ENCODE measurements at places on chromosomes 6 and 20.
A peak's percentile ranks its signal among the peaks of the same experiment; 100 is the strongest.

GRCh38 chr6:134318236-134318973 is 493 bp upstream of the SGK1 start:
- DNase-seq, result no peak

DNA sequence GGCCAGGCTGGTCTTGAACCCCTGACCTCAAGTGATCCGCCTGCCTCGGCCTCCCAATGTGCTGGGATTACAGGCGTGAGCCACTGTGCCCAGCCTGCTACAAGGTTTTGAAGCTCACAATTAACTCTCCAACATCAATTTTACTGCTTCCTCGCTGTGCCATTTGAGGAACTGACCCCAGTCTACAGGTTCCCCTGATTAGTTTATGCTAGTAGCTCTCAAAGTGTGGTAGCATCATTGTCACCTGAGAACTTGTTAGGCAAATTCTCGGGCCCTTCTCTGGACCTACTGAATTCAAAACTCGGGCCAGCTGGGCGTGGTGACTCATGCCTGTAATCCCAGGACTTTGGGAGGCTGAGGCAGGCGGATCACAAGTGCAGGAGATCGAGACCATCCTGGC is 49.4 kb downstream of the MCUR1 start:
- DNase-seq, result no peak

DNA sequence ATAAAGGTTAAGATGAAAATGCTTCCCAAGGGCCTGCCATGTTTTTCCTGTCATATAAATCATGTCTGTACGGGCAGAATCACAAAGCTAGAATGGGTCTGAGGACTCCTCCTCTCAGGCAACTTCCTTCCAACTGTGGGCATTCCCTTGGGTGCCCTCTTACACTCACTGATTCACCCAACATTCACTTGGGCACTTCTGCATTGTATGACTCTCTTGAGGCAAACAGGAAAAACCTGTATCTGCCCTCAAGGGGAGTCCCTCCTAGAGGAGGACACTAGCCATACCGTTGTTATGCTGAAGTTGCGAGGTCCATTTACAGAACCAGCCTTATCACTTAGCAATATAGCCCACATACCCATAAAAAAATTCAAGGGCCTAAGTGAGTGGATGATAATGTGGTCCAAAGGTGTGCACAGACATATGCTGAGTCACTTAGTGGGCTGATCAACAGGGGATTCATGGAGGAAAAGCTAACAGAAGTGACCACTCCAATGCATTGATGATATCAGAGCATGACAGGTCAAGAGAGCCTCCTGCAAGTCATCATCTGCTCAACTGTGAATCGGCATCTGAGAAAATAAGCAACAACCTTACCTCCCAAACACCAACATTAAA is 131.1 kb downstream of the ATXN1 start:
- no peak for DNase-seq

DNA sequence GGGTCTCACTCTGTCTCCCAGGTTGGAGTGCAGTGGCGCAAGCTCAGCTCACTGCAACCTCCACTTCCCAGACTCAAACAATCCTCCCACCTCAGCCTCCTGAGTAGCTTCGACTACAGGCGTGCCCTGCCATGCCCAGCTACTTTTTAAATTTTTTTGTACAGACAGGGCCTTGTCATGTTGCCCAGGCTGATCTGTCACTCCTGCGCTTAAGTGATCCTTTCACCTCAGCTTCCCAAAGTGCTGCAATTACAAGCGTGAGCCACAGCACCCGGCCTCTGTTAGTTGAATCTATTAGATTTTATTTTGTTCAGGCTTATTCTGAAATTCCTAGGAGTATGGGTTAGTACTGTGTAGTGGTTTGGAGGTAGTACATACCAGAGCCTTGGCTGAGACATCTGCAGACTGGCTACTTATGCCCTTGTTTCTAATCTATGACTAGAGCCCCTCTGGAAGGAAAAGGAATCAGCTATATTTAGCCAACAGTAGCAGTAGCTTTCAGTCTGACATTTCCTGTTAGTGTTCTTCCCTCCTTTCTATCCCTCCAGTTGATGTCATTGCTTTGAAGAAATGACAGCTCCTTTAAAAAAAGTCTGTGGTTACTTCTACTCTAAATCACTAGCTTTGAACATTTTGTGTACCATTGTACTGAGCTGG is 74.4 kb downstream of the ITCH start:
- DNase-seq, result no peak

DNA sequence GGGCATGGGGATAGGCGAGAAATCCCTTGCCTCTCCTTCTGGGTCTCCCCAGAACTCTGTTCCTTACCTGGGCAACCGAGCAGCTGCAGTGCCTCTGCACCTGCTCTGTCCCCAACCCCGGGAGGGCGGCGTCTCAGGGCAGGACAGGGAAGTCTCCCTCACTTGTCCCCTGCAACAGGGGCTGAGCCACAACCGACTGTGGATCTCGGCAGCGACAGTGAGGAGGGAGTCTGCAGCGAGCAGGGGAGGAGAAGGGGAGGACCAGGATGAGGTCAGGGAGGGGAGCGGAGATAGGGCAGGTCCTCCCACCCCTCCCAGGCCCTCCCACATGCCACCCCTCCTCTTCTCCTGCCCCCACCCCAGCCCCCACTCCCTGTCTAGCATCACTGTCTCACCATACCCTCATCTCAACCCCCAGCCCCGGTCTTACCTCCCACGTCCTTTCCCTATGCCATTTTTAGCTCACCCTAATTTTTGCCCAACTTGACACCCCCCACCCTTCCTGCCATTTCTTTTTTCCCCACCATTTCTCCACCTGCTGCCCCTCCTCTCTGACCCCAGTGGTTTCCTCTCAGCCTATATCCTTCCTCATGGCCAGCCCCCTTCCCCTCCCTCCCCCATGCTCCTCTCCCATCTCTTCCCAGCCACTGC is at the start of gene TNXB:
Gene TNXB, minus strand, starts transcription at position 225 of the 651 bp plus-strand sequence. CDS start 11,140 bp downstream, outside the sequence.
- no peak for DNase-seq

DNA sequence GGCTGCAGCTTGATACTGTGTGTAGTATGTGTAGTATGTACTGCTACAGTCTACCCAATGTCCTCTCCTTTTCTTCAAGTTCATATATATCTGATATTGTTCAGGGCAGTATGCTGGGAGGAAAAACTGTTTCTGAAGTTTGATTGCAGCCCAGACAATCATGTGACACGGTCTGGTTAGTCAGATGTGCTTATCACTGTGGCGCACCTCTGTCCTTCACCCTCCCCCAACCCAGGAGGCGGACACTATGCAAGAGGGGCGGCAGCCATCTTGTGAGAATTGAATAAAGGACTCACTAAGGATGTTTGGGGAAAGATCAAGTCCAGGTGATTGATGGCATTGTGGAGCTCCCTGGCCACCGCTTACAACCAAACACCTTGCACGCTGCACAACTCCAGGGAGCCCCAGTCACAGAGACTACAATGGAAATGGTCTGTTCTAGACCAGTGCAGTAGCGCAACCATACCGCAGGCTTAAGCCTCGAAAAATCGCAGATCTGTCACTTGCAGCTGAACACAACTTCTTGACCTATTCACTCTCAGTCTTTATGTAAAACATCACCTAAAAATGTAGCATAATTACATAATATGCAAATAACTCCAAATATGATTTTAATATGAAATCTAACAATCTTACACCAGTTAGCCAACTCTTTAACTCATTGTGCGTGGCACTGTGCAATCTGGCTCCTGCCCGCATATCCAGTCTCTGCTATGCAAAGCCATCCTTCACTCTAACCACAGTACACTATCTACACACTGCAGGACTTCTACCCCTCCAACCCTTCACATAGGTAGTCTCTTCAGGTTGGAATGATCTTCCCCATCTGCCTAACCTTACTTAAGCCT is 79.3 kb downstream of the VGLL2 start:
- no peak for DNase-seq

DNA sequence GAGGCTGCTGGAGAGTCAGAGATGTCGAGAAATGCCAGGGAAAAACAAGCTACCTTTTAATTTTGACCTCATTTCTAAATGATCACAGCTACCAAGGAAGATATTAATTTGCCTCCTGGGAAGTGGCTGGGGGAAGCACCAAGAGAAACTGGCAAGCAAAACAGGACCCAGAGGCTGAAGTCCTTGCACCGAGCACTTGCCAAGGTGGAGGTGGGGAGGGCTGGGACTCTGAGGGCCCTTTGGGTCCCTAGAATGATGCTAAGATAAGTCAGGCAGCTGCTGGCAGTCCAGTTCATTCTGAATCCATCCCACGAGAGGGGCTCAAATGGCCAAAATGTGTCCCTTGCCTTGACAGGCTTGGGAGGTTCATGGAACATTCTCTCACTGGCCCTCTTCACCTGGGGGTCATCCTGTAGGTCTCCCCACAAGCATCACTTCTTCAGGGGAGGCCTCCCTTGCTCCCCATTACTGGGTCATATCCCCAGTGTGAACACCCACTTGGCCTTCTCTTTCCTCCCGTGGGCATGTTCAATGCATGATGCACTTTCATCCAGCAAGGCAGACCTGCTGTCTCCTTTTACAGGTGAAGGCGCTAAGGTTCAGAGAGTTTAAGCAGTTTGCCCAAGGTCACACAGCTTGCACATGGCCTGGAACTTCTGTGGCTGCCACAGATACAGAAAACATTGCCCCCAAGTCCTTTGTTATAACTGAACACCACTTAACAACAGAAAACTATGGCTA is 39.1 kb upstream of the BLCAP start:
- no peak for DNase-seq

DNA sequence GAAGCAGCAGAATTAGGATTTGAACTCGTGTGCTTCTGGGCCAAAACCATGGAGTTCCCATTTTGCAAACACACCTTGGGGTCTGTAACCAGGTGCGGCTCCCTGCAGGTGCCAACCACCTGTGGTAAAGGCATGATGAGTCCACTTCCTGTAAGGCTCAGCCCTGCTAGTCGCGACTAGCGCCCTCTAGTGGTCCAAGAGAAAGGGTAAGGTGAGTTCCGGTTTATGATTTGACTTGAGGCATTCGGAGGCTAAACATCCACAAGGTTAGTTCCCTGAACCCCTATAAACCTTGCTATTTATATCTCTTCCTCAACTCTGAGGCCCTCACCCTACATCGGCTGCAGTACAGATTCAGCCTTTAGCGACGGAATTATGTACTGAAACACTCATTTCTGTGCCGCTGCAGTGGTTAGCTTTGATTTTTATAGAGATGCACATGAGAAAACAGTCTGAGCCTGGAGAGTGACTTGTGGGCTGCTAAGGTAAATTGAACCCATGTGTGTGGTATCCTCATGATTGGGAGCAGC is 173.4 kb downstream of the PLCB1 start:
- DNase-seq, result peak; percentile 68

DNA sequence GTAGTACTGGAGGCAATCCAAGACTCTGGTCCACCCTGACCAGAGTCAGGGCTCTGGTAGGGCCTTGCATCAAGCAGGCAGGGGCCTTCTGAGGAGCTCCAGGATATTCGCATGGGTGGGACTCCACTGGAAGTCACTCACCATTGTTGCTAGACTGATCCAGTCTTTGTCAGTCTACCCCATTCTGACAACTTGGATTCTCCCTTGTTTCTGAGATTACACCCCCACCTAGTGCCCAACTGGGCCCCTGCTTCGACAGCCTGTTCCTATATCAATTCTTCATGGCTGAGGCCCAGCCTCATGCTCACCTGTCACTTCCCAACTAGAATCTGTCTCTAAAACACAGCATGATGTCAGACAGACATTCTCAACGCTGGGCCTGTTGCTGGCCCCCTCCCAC is 5.2 kb downstream of the SLC35D3 start:
- no peak for DNase-seq

DNA sequence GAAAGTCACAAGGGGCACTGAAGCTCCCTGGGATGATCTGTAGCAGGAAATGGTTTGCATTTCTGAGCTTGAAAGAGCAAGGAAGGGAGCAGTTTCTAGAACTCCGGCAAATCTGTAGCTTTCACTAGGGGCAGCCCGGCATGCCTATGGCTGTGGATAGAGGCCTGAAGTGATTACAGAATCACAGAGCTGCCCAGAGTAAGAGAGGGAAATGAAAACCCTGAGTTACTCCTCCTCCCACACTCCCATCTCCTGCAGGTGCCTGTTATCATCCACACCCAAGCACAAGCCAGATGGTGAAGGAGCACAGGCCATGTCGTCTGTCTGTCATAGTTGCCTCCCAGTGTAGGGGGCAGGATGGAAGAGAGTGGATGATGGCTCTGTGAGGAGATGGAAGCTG is 37.1 kb downstream of the HLA-F start:
- no peak for DNase-seq

DNA sequence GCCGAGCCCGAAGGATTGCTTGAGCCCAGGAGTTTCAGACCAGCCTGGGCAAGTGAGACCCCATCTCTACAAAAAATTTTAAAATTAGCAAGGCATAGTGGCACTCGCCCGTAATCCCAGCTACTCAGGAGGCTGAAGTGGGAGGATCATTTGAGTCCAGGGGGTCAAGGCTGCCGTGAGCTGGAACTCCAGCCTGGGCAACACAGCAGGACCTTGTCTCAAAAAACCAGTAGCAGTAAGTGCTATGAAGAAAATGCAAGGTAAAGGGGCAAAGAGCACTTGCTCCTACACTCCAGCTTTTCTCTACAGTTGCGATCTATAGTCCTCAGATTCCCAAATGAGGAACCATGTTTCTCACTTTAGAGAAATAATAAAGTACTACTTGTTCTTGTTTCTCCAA is 1.8 kb upstream of the DDX39B start:
- DNase-seq, result no peak

- no peak for DNase-seq
These were observed 7.3 kb upstream of the BPIFB3 start for GRCh38 chr20:33046412-33046811.

DNA sequence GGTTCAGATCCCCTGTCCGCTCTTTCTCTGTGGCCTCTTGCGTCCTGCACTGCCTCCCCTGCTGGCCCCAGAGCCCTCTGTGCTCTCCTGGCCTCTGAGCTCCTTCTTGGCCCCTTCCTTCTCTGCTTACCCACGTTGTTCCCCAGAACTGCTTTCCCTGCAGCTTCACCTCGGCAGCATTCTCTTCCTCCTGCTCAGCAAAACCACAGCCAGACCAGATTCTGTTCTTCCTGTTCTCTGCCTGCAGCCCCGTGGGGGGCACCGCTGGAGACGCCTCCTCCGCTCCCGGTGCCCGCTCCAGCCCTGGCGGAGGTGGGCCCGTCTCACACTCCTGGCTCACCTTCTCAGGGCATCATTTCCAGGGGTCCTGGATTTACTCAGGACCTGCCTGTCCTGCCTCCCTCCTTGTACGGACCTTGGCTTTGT is 59.7 kb downstream of the TCP11 start:
- no peak for DNase-seq

DNA sequence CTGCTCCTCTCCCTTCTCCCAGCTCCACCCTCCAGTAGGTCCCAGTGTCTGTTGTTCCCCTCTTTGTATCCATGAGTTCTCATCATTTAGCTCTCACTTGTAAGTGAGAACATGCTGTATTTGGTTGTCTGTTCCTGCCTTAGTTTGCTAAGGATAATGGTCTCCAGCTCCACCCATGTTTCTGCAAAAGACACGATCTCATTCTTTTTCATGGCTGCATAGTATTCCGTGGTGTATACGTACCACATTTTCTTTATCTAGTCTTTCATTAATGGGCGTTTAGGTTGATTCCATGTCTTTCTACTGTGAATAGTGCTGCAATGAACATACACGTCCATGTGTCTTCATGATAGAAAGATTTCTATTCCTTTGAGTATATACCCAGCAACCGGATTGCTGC is 136.6 kb downstream of the MYLK4 start:
- no peak for DNase-seq

GRCh38 chr6:20717743-20718142 is 183.5 kb downstream of the CDKAL1 start:
- DNase-seq, result no peak

- DNase-seq, result no peak
These were observed 61.0 kb downstream of the RAB44 start for GRCh38 chr6:36758516-36759147.

GRCh38 chr20:53045941-53046340 is 73.8 kb downstream of the TSHZ2 start:
- DNase-seq, result no peak
